ENCODE measurements at places on chromosomes 5 and 9. TPM values are rescaled to one million over a fixed set of nuclear protein-coding genes. Genes with fewer than 3 reads are reported as not detected.

Gene DAB2IP
- 3.9 TPM for total RNA-seq

Gene NOXA1
- 0.92 TPM for total RNA-seq

Gene SLC36A3
- not detected for total RNA-seq

Gene PPP2R2B
- not detected for total RNA-seq

Gene PCAT7
- total RNA-seq = 2.7 TPM

Gene FOXD4L6
- total RNA-seq = 0.07 TPM

Gene FGD3
- 1.1 TPM for total RNA-seq

Gene NR4A3
- 7.1 TPM for total RNA-seq

Gene IFNA2
- not detected for total RNA-seq

Gene PDE6A
- 0.02 TPM for total RNA-seq

Gene IL31RA
- not detected for total RNA-seq

Gene SH3GL2
- total RNA-seq = not detected

Gene DUSP1
- 521 TPM for total RNA-seq

Gene IL5
- total RNA-seq = not detected

Gene LCN15
- total RNA-seq = not detected

Gene FAM174A
- 19.6 TPM for total RNA-seq
